ENCODE measurements at places on chromosomes 3 and 15. TPM values are rescaled to one million over a fixed set of nuclear protein-coding genes. Genes with fewer than 3 reads are reported as not detected.
A peak's percentile ranks its signal among the peaks of the same experiment; 100 is the strongest.

Gene ARNT2
- total RNA-seq = 4.4 TPM

Gene CASR
- total RNA-seq = 0.06 TPM

Gene GP5
- 0.83 TPM for total RNA-seq

DNA sequence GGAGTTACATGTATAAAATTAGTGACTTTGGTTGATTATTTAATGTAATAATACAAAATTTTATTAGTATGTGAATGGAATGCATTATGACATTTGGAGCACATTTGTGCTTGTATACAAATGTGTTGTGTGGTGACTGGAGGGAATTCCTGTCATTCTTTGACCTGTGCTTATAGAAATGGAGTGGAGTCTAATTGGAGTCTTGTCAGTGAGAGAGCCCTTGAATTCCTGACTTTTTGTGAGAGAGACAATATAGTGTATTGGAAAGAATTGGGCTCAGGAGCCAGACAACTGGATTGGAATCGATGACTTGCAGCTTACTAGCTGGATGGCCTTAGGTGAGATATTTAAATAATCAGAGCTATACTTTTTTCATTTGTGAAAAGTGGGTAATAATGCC, 9.4 kb downstream of the TCF12 start:
- peaks cover 7% of the 10 kb centered on the region for H3K36me3 ChIP-seq
- H3K27me3 ChIP-seq = no peaks in the 10 kb centered on the region
- H3K27ac ChIP-seq = peak overlapping the region; percentile 54
- no peak for DNase-seq
- H3K4me1 ChIP-seq = peaks cover 72% of the 10 kb centered on the region
- H3K4me3 ChIP-seq = no peak overlapping the region

GRCh38 chr3:182201456-182202168, 489.9 kb downstream of the SOX2 start:
- peaks cover 20% of the 10 kb centered on the region for H3K4me1 ChIP-seq
- H3K27ac ChIP-seq = no peak overlapping the region
- no peak overlapping the region for H3K4me3 ChIP-seq
- no peaks in the 10 kb centered on the region for H3K27me3 ChIP-seq
- DNase-seq = no peak

DNA sequence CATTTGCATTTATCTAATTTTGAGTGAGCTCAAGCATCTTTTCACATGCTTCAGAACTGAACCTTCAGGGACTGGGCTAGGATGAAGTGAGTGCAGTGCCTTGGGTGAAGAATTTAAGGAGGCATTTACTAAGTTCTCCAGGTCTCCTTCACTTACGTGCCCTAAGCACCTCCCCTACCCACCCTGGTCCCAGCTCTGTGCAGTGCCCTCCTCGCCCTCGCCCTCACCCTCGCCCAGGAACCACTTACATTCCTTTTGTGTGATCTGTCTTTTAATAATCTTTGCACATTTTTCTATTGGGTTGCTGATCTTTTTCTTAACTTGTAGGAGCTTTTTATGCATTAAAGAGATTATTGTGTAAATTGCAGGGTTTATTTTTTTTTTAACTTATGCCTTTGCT, 322.6 kb downstream of the THSD4 start:
- no peaks in the 10 kb centered on the region for H3K36me3 ChIP-seq
- DNase-seq = no peak
- no peak overlapping the region for H3K27ac ChIP-seq
- no peak overlapping the region for H3K4me3 ChIP-seq
- H3K4me1 ChIP-seq = no peaks in the 10 kb centered on the region
- H3K27me3 ChIP-seq = no peaks in the 10 kb centered on the region

- no peak overlapping the region for H3K27ac ChIP-seq
- no peaks in the 10 kb centered on the region for H3K4me1 ChIP-seq
- no peak for DNase-seq
- H3K36me3 ChIP-seq = no peaks in the 10 kb centered on the region
- no peak overlapping the region for H3K4me3 ChIP-seq
These were observed 93.4 kb downstream of the IL12A start for GRCh38 chr3:160081958-160082533.

GRCh38 chr3:17412950-17413530, 329.4 kb downstream of the TBC1D5 start:
- peaks cover 4% of the 10 kb centered on the region for H3K27me3 ChIP-seq
- peak; percentile 71 for DNase-seq
- peak overlapping the region; percentile 22 for H3K27ac ChIP-seq
- H3K4me3 ChIP-seq = no peak overlapping the region

- no peak for DNase-seq
- H3K27me3 ChIP-seq = no peaks in the 10 kb centered on the region
- no peaks in the 10 kb centered on the region for H3K4me1 ChIP-seq
- no peak overlapping the region for H3K27ac ChIP-seq
These were observed 96.5 kb downstream of the FLNB start for GRCh38 chr3:58104712-58105111.

Gene RLBP1
- not detected for total RNA-seq

- peaks cover 33% of the 10 kb centered on the region for H3K4me1 ChIP-seq
- DNase-seq = peak; percentile 26
- H3K36me3 ChIP-seq = no peaks in the 10 kb centered on the region
- no peaks in the 10 kb centered on the region for H3K27me3 ChIP-seq
These were observed 67.8 kb downstream of the TTC23 start for GRCh38 chr15:99181545-99181971.

Gene PLOD2
- total RNA-seq = 84.5 TPM

DNA sequence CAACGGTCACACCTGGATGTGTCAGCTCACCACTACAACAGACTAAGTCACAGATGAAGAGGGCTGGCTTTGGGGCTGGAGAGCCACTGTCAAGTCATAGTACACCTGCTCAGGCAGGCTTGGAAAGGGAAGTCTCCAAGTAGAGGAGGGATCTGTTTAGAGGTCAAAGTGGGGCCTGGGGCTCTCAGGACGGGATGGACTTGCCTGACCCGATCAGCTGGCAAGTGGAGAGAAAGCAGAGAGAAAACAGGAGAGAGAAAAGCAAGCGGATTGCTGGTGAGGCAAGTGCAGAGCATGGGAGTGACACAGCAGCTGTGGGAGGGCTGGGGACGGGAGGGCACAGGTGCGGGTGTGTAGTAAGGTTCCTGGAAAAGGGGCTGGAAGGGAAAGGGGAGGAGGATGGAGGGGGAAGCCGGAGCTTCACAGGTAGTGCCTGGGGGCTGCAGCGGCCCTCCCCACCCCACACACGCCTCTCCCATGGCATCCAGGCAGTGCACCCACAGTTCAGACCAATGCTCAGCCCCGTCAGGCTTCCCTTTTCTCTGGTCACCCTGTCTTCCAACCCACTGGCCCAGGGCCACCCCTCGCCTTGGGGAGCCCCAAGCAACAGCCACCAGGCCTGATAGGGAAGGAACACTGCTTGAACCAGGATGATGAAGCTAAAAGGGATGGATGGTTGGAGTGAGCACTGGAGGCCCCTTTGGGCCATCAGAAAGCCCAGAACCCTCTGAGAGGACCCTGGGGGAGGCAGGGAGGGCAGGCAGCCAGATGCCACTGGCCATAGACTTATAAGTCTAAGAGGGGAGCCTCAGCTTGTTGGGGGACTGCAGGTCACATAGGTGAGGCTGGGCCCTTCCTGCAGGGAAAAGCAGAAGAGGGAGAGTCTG, 8.5 kb downstream of the RPS17 start:
- no peaks in the 10 kb centered on the region for H3K4me1 ChIP-seq
- no peak for DNase-seq
- no peak overlapping the region for H3K4me3 ChIP-seq
- H3K27me3 ChIP-seq = no peaks in the 10 kb centered on the region
- H3K36me3 ChIP-seq = peaks cover 16% of the 10 kb centered on the region

Gene TMEM207
- total RNA-seq = not detected

DNA sequence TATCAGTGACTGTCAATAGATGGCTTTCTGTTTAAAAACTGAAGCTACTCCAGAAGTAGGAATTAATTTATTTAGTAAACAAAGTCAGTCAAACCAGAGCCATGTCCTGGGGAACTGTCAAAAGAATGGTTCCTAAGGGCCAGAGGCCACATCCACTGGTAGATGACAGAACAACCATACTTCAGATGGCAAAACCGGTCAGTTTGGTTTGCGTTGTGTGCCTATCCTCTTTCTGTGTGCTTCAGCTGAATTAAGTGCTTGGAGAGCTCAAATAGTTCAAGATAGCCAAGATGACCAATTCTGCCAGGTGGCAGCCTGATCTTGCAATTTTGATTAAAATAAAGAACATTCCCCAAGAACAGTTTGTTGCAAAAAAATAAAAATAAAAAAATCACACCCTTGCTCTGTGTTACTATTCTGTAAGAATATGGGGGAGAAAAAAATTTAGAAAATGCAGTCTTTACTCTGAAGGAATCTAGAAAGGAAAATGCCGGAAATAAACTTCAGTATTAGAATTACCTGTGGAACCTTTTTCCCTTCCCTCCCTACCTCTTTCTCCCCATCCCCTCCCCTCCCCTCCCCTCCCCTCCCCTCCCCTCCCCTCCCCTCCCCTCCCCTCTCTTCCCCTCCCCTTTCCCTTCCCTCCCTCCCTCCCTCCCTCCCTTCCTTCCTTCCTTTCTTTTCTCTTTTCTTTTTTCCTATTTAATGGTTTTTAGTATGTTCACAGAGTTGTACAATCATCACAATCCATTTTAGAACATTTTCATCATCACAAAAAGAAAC, 2.5 kb downstream of the MAP3K13 start:
- no peak overlapping the region for H3K4me3 ChIP-seq
- no peak overlapping the region for H3K27ac ChIP-seq
- H3K27me3 ChIP-seq = peaks cover 48% of the 10 kb centered on the region
- DNase-seq = no peak
- H3K4me1 ChIP-seq = no peaks in the 10 kb centered on the region

- no peak overlapping the region for H3K4me3 ChIP-seq
- DNase-seq = no peak
These were observed 1.3 kb downstream of the SCG5 start for GRCh38 chr15:32642667-32643435.

- H3K4me1 ChIP-seq = peaks cover 49% of the 10 kb centered on the region
- no peaks in the 10 kb centered on the region for H3K36me3 ChIP-seq
- no peak for DNase-seq
- peak overlapping the region; percentile 88 for H3K27ac ChIP-seq
- H3K4me3 ChIP-seq = no peak overlapping the region
- H3K27me3 ChIP-seq = no peaks in the 10 kb centered on the region
These were observed 7.8 kb downstream of the SPSB4 start for GRCh38 chr3:141058996-141059395.

GRCh38 chr15:70200511-70201424, 103.1 kb upstream of the TLE3 start:
- peak; percentile 49 for DNase-seq
- H3K4me3 ChIP-seq = no peak overlapping the region
- no peaks in the 10 kb centered on the region for H3K36me3 ChIP-seq
- no peaks in the 10 kb centered on the region for H3K4me1 ChIP-seq

DNA sequence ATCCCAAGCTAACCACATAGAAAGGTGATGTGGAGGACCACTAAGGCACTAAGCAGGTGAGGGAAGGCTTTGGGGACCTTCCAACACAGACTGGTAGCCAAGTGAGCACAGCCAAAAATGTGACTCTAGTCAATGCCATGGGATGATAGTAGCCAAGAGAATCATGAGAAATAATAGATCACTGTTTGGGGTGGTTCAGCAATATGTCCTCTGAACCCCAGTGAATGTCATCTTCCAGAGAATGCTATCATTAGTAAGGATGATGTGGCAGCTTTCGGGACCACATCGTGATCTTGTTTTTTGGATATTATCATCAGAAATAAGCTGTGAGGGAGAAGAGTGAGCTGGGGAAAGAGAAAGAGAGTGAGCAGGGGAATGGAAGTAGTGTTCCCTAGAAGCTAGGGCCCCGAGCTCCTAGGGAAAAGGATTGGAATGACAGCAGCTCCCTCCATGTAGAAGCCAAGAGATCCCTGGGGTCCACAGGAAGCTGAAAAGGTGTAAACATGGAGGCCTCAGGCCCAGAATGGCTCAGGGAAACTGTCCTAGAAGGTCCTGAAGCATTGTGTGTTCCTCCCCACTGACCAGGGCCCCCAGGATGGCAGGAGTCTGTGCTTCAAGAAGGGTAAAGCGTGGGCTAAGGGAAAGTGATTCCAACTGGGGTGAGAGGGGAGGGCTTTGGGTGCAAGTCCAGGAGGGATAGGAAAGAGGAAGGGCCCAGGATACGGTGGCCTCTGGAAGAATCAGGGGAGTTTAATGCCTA, 56.6 kb upstream of the KLF13 start:
- H3K27ac ChIP-seq = no peak overlapping the region
- no peaks in the 10 kb centered on the region for H3K36me3 ChIP-seq
- no peak for DNase-seq
- H3K4me1 ChIP-seq = peaks cover 31% of the 10 kb centered on the region
- no peaks in the 10 kb centered on the region for H3K27me3 ChIP-seq
- H3K4me3 ChIP-seq = no peak overlapping the region

GRCh38 chr3:167983583-167983982, 112.1 kb downstream of the GOLIM4 start:
- no peaks in the 10 kb centered on the region for H3K4me1 ChIP-seq
- H3K27me3 ChIP-seq = no peaks in the 10 kb centered on the region
- H3K4me3 ChIP-seq = no peak overlapping the region

GRCh38 chr15:33737687-33738601, 230.4 kb upstream of the CHRM5 start:
- H3K4me3 ChIP-seq = no peak overlapping the region
- H3K36me3 ChIP-seq = no peaks in the 10 kb centered on the region
- no peaks in the 10 kb centered on the region for H3K4me1 ChIP-seq
- H3K27ac ChIP-seq = no peak overlapping the region
- DNase-seq = peak; percentile 62

Gene OR5K4
- total RNA-seq = not detected

- peaks cover 64% of the 10 kb centered on the region for H3K27me3 ChIP-seq
- H3K4me3 ChIP-seq = no peak overlapping the region
- no peak overlapping the region for H3K27ac ChIP-seq
These were observed 8.9 kb downstream of the CPA3 start for GRCh38 chr3:148873977-148874376.

- no peaks in the 10 kb centered on the region for H3K27me3 ChIP-seq
- no peak for DNase-seq
- no peak overlapping the region for H3K27ac ChIP-seq
- H3K4me3 ChIP-seq = no peak overlapping the region
These were observed 353.9 kb downstream of the CHL1 start for GRCh38 chr3:550471-550870.

DNA sequence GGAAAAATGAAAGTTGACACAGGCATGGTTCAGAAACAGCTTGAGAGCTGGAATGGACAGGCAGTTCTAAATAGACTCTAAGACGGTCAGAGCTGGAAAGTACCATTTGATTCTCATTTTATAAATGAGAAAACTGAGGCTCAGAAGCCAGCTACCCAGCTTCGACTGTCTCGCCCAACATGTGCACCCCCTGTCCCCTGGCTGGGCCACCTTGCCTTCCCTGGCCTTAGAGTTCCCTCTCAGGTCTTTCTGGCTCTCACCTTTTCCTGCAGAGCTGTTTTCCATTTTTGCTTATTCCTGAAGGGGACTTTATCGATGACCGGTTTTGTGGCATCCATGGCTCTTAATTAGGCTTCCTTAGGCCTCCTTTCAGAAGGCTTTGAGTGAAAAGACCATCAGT, 17.3 kb upstream of the DOCK3 start:
- DNase-seq = no peak
- no peak overlapping the region for H3K4me3 ChIP-seq
- H3K27me3 ChIP-seq = no peaks in the 10 kb centered on the region

GRCh38 chr3:142180761-142181362, 31.5 kb upstream of the TFDP2 start:
- no peaks in the 10 kb centered on the region for H3K4me1 ChIP-seq
- no peaks in the 10 kb centered on the region for H3K27me3 ChIP-seq
- peak; percentile 33 for DNase-seq
- no peak overlapping the region for H3K4me3 ChIP-seq

Measured in cardiac muscle cell (in vitro differentiated cells and primary cell).